RCC 7860 (cell line): ENCODE measurements at places on chromosomes 7 and 10.

- DNase-seq = no peak
Measured at GRCh38 chr10:99365736-99366135, 36.6 kb downstream of the CNNM1 start.

- DNase-seq = no peak
Measured at GRCh38 chr7:113338071-113338696, 219.8 kb upstream of the SMIM30 start.

DNA sequence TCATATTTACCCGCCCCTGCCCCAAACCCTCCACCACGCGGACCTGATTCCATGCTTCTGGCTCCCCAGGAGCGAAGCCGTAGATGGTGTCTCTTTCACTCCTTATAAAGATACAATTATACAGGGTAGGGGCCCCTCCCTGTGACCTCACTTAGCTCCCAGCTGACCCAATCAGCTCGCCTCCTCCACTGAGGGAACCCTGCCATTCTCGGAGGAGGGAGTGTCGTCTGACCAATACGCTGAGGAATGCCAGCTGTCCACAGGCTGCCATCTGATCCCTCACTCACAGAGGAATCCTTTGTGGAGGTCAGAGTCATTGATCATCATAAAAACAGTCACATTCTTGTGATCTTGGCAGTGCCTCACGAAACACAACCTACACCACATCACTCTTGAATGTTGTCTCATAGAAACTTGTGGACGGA is 67.5 kb upstream of the INSIG1 start:
- peak; percentile 100 for DNase-seq

- DNase-seq = peak; percentile 61
Measured at GRCh38 chr10:70255329-70256299, 22.4 kb upstream of the PPA1 start.

- DNase-seq = no peak
Measured at GRCh38 chr10:71788954-71789353, 15.6 kb upstream of the VSIR start.

DNA sequence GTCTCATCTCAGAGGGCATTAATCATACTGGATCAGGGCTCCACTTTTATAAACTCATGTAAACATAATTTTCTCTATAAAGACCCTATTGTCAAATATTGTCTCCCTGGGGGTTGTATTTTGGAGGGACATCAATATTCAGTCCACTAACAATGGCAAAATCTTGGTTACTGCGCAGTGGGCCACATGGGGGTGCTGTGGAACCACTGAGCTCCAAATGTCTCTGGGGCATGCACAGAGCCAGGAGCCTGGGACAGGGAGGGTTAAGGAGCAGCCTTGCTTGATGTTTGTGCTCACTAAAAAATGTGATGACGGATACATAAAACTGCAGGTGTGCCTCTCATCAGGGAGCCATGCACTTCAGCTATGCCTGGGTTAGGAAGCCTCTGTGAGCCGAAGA is 62.1 kb upstream of the PRSS58 start:
- no peak for DNase-seq

- no peak for DNase-seq
Measured at GRCh38 chr7:25180946-25181345, 47.3 kb downstream of the NPVF start.

DNA sequence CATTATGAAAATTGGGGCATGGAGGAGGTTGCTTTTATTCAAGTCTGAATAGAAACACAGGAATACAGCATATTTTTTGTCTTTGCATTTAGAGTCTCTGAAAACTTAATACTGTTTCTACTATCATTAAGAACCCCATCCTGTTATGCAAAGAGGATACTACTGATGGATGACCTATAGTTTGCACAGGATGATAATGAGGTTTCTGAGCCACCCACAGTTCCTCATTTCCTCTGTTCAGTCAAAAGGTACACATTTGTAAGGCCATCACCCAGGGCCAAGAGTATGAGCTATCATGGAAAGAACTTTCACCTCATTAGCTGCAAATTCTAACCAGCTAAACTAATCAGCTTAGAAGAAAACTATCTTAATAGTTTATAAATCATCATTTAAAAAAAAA is 213.0 kb upstream of the CHRM2 start:
- DNase-seq = no peak

DNA sequence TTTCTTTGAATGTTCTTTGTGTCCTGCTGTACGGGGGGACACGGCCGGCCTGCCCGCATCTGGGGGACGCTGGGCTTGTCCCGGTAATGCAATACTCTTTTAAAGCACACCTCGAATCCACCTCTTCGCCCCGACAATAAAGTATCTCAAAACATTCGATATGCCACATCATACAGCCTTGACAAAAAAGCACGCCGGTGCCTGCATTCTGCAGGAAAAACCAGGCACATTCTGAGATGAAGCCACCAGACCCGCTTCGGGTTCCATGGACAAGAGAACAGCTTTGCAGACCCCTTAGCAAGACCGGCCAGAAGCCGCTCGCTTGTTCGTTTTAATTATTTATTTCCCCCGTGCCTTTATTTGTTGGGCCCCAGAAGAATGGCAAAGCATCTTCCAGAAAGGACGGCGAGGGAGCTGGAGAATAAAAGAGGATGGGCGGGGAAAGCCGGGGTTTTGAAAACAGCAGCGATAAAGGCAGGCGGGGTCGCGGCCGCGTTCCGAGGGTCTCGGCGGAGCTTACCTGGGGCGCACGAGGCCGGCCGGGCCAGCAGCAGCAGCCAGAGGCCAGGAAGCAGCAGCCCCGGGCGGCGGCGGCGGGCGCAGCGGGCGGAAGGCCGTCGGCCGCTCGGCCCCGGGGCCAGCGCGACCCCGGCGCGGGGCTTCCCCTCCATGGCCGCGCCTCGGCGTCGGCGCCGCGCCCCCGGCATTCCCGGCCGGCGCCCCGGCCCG is 462 bp downstream of the KIAA1549 start:
- no peak for DNase-seq

GRCh38 chr10:1287971-1288401 is 231.8 kb downstream of the WDR37 start:
- DNase-seq = no peak

- DNase-seq = peak; percentile 86
Measured at GRCh38 chr7:129530795-129531391, 28.6 kb downstream of the SMKR1 start.

GRCh38 chr7:50330254-50330653 is 25.7 kb downstream of the IKZF1 start:
- no peak for DNase-seq

GRCh38 chr7:16944936-16945335 is 63.2 kb upstream of the AGR3 start:
- DNase-seq = no peak

DNA sequence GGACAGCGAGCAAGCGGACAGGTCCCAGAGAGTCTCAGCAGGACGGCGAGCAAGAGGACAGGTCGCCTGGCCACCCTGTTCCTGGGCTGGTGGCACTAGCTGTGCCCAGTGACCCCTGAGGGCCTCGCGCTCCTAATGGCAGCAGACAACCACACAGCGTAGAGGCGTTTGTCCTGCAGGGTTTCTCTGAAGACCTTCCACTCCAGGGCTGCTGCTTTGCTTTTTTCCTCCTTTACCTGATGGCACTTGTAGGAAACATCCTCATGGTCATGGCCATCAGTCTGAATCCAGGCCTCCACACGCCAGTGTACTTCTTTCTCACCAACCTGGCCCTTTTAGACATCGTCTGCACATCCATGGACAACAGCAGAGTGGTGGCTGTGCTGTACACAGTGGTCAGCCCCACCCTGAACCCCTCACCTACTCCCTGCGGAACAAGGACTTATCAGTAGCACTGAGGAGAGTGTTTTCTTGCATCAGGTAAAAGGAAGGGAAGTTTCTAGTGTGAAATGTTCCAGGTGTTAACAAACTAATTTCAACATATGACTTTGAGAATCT is 27.4 kb downstream of the SCART1 start:
- DNase-seq = no peak

DNA sequence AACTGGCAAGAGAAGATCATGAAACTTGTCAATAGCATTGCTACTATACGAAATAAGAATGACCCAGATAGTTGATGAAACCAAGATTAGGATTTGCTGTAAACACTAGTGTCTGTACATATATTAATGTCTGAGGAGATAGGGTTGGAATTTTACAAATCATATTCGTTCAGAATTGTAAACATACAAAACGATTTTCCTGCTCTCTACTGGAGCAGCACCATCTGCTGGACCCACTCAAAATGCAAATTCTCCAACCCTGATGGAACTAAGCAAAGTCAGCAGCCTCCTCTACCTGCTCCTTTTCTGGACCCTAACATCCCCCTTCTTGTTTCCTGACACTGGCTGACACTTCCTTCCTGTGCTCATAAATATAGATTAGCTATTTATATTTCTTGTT is 29.4 kb upstream of the SGMS1 start:
- DNase-seq = no peak
